ENCODE measurements at places on chromosomes 7 and 10.
A peak's percentile ranks its signal among the peaks of the same experiment; 100 is the strongest.

GRCh38 chr7:123844712-123845219 lies at the start of gene HYAL4:
HYAL4 (plus strand) TSS chr7:123845169; CDS start chr7:123868274, 23,105 bp downstream.
- no peak for DNase-seq

GRCh38 chr10:2968401-2969058 lies 98.8 kb upstream of the PFKP start:
- no peak for DNase-seq

- DNase-seq = no peak
Observed at GRCh38 chr10:71974489-71975021, 10.4 kb downstream of the CHST3 start.

DNA sequence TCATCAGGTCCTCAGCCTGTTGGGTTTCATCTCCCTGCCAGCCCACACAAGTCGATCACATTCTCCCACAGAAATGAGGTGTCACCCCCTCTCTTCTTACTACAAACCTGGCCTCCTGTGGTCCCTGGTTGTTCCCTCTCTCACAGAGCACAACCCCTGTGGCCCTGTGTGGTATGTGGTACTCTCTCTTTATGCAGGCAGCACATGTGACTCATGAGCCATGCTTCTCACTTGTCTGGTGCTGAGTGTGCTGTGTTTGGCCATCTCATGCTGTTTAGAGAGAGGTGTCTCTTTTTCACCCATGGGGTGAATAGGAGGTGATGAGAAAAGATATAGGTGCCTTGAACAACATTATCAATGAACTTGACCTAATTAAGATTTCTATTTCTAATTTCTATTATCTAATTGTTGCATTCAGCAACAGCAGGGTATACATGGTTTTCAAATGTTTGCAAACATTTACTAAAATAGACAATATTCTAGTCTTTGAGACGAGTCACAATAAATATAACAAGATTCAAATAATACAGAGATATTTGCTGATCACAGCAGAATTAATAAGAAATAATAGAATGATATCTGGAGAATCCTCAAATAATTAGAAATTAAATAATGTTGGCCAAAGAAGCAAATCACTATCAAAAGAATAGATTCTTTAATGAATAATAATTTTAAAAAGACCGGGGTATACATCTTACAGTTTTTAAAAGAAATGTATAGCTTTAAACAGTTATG lies 633.8 kb upstream of the IGFBP3 start:
- DNase-seq = no peak

DNA sequence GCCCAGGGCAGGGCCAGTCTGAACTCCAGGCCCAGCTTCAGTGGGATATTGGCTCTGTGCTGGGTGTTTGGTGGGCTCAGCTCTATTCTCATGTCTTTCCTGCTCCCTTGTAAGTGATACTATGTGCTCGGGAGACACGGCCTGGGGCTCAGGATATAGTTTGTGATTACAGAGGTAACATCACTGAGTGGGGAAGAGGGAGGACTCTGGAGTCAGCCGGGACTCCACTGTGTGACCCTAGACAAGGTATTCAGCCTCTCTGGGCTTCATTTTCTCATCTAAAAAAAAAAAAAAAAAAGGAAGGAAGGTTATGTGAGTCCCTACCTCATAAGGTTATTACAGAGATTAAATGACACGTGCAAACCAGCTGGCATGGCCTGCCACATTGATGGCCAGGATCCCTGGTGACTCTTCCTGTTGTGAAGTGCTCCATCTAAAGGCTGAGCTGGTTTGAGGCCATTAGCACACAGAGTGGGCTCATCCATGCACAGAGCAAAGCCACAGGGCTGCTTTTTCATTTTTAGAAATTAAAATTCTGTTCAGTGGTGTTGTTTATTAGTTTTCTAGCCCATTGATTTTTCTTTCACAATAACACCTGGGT lies 15.7 kb downstream of the SLC13A4 start:
- DNase-seq = no peak

DNA sequence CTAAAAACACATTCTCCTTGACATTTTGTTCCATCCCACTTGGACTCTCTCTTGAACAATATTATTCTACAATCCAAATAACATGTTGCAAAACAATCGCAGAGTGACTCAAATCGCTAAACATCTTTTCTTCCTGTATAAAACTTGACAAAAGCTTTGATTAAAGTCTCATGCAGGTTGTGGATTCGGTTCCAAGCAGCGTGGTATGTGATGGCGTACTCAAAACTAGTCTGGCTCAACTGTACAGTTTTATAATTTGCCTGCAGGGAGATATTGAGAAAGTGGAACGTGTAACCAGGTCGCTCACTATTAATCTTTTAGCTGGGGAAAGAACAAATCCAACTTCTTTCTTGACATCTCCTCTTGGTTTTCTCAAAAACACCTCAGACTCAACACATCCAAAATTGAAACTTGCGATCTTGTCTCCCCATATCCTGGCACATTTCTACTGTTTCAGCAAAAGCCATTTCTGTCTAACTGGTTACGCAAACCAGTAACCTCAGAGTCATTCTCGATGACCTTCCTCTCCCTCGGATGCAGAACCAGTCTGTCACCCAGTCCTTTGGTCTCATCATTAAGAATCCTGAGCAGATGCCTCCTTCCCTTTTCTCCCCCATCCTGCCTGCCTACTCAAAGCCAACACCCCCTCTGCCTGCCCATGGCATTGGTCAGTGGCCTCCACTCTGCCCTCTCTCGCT lies 100.1 kb downstream of the CACNB2 start:
- no peak for DNase-seq

DNA sequence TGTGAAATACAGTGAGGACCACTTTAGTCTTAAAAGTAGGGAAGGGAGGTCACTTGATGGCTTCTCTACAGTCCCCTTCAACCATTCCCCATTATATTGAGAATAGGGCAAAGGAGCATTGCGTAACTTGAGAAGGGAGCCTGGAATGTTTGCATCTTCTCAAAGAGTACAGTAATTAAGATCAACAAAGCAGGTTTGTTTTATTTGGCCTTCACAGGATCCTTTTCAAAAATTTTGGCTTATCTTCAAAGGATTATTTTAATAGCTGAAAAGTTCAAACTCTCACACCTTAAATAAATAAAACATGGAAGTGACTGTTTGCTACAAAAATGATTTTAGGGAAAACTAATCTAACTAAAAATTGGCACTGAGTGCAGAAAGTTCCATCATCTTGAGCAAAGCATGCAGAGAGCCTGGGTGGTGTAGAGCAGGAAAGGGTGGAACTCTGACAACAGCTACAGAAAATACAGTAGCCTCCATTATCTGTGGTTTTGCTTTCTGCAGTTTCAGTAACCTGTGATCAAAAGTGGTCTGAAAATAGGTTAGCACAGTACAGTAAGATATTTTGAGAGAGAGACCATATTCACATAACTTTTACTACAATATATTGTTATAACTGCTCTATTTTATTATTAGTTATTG lies 214.0 kb downstream of the MDFIC start:
- DNase-seq = no peak

DNA sequence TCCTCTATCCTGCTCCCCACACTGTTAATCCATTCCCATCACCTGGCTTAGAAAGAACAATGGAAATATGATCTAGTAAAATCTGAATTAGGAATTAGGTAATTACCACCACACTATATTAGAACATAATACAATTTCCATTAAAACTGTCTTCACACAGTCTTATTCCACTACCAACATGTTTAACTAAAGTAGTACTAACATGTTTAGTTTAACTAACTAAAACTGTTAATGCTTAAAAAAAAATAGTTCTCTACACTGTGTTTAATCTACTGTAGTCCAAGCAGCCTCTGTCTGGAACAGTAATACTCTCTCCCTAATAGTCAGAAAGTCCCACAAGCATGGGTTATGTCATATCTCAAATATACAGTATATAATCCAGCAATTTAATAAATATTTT lies 150.8 kb downstream of the SGMS1 start:
- DNase-seq = no peak

DNA sequence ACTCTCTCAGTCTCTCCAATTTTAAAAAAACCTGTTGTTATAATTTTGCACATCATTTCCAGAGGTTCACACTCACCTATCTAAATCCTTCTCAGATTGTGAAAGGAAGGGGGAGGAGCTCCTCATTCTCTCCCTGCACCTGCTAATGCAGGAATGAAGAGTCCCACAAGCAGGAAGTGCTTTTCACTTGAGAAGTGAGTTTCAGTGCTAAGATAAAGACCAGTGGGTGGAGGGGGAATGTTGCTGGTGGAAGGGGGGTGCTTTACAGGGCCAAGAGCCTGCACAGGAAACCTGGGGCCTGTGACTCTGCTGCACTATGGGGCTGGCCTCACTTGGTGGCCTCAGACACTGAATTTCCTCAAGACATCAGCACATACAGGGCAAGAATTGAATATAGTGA lies 176.4 kb downstream of the PTPN20 start:
- no peak for DNase-seq

- peak; percentile 96 for DNase-seq
Observed at GRCh38 chr10:79399223-79399831, 46.1 kb downstream of the ZCCHC24 start.

DNA sequence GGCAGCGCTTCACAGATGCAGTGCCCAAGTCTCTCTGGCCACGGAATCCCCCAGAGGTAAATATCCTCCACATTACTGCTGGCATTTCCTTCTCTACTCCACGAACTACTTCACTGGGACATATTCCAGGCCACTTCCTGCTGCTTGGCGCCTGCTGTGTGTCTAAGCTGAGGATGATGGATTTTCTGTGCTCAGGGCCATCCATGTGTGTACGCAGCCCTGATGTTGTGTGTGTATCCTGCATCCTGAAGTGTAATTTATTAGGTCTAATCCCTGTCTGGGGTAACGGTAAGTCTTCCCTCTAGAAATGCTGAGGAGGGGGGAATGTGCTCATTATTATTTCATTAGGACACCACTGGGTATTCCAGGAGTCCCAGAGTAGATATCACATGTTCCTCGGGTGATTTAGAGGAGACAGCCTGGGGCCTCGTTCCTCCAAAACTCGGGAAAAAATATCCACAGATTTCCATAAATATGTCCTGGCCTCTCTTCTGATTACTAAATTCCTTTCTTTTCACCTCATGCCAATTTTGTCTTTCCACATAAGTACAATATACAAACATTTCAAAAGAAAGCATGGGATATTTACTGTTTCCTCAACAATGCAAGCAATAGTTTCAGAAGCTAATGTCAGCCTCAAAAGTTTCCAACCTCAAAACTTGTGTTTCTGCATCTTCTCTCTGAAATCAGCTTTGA lies 25.5 kb upstream of the HABP2 start:
- DNase-seq = no peak

GRCh38 chr10:15245530-15245929 lies 77.0 kb upstream of the NMT2 start:
- peak; percentile 34 for DNase-seq
